ENCODE measurements at places on chromosomes 2 and 18. TPM values are rescaled to one million over a fixed set of nuclear protein-coding genes. Genes with fewer than 3 reads are reported as not detected.

DNA sequence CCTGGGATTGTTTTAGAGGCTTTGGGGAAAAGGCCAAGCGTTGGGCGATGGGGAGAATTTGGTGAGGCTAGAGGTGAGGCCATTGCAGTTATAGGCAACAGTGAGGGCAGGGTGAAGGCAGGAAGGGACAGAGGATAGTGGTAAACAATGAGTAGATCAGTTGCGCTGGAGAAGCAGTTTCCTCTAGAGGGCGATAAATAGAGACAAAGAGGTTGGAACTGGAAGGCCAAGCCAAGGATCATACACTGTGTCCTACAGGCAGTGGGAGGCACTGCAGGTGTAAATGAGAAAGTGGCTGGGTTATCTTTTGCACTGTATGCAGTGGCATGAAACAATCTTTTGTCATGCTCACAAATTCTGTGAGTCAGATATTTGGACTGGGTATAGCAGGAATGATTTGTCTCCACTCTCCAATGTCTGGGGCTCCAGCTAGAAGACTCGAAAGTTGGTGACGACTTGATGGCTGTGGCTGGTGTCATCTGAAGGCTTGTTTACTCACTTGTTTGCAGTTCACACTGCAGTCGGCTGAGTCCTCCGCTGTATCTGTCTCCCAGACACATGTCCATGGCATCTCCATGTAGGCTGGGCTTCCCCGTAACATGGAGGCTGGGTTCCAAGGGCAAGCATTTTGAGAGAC is 82.1 kb downstream of the TNP1 start:
- H3K27ac ChIP-seq: no peak overlapping the region
- H3K4me1 ChIP-seq: peaks cover 18% of the 10 kb centered on the region
- no peak for DNase-seq

NEB gene
- total RNA-seq: 0.48 TPM

ERICH2 gene
- total RNA-seq: 3.2 TPM

RGPD8 gene
- total RNA-seq: 16.8 TPM

DNA sequence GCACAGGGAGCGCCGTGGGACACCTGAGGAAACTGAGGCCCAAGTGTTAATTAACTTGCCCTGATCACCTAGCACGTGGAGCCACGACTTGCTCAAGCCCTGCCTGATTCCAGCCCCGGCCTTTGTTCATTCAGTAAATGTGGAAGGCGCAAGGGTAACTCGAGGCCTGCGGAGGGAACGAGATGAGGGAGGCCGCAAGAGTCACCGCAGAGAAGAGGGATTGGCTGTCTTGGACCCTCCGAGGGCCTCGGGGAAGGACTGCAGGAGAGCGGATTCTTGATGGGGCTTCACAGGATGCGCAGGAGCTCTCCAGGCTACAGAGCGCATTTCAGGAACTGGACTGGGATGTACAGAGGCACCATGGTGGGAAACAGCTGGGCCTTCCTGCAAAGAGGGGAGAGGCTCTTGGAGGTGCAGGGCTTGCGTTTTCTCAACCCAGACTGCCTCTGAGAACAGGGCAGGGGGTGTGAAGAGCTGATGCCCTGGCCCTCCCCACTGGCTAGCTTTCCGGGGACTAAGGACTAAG is 511 bp upstream of the ANKMY1 start:
- DNase-seq: no peak
- H3K4me1 ChIP-seq: peaks cover 25% of the 10 kb centered on the region
- no peak overlapping the region for H3K27ac ChIP-seq
- H3K27me3 ChIP-seq: no peaks in the 10 kb centered on the region
- no peaks in the 10 kb centered on the region for H3K36me3 ChIP-seq
- H3K4me3 ChIP-seq: peak overlapping the region; percentile 39

CNDP1 gene
- 0.15 TPM for total RNA-seq

- no peak for DNase-seq
- H3K4me3 ChIP-seq: no peak overlapping the region
- H3K27ac ChIP-seq: no peak overlapping the region
- H3K27me3 ChIP-seq: no peaks in the 10 kb centered on the region
- H3K36me3 ChIP-seq: no peaks in the 10 kb centered on the region
- peaks cover 11% of the 10 kb centered on the region for H3K4me1 ChIP-seq
Observed at GRCh38 chr18:23614413-23614812, 28.1 kb upstream of the NPC1 start.

- H3K27me3 ChIP-seq: no peaks in the 10 kb centered on the region
- no peak within 1 kb of the TSS for H3K27ac ChIP-seq
- no peak within 1 kb of the TSS for H3K4me3 ChIP-seq
- no peak for DNase-seq
- H3K36me3 ChIP-seq: no peaks in the 10 kb centered on the region
- no peaks in the 10 kb centered on the region for H3K4me1 ChIP-seq
Observed at GRCh38 chr2:108239786-108240185, at the start of gene SULT1C3. Gene SULT1C3, plus strand, starts transcription at chr2:108239968. Its CDS starts 7,227 bp downstream, at chr2:108247195.

DNA sequence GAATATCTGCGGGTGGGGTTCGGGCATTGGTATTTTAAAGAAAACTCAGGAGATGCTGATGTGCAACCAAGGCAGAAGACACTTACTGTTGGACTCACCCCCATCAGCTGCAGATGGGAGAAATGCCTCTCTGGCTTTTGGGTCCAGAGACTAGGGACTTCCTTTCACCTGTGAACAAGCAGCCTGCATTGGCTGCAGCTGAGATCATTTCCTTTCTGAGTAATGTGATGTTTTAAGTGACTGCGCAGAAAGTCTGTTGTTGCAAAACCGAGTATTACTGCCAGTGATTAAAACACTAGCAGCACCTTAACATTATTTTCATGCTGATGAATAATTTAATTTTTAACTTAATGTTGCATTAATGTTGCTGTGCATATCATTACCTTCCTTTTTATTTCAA is 143.0 kb downstream of the TSN start:
- DNase-seq: no peak
- no peaks in the 10 kb centered on the region for H3K27me3 ChIP-seq
- no peak overlapping the region for H3K27ac ChIP-seq
- no peaks in the 10 kb centered on the region for H3K36me3 ChIP-seq
- H3K4me1 ChIP-seq: no peaks in the 10 kb centered on the region

STAT4 gene
- 0.52 TPM for total RNA-seq

DNA sequence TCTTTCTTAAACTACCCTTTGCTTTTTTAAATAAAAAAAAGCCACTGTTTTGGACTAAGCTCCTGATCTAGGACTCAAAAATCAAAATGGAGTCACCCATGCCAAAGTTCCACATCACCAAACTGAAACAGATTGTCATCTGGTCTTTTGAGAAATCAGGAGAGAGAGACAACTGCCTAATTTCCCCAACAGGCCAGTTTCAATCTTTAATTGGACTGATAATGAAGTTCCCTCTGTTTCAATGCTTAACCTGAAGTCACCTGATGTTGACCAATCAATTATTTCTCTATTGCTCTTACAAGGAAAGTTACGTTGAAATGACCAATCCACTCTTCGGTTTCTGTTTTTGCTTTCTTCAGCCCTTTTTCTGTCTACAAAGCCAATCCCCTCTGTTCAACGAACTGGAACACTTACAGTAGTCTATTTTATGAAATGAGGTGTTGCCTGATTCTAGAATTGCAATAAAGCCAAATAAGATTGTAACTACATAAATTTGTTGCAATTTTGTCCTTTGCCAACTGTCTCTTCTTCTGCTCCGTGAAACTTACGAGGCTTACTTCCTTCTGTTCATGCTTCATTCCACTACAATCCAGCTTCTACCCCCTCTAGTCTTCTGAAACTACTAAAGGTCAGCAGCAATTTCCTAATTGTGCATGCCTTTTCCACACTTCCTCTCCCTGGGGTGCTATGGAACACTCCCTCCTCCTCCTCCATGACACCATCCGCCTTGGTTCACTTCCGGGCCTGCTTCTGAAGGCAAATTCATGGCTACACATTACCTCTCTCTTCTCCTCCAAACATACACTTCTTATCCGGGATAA is 95.2 kb upstream of the CD302 start:
- no peaks in the 10 kb centered on the region for H3K36me3 ChIP-seq
- no peak for DNase-seq
- H3K4me3 ChIP-seq: no peak overlapping the region

- H3K27ac ChIP-seq: no peak overlapping the region
- no peaks in the 10 kb centered on the region for H3K27me3 ChIP-seq
- H3K4me3 ChIP-seq: no peak overlapping the region
- no peak for DNase-seq
- H3K4me1 ChIP-seq: peaks cover 1% of the 10 kb centered on the region
Observed at GRCh38 chr2:188456114-188456909, 164.6 kb downstream of the GULP1 start.

DNA sequence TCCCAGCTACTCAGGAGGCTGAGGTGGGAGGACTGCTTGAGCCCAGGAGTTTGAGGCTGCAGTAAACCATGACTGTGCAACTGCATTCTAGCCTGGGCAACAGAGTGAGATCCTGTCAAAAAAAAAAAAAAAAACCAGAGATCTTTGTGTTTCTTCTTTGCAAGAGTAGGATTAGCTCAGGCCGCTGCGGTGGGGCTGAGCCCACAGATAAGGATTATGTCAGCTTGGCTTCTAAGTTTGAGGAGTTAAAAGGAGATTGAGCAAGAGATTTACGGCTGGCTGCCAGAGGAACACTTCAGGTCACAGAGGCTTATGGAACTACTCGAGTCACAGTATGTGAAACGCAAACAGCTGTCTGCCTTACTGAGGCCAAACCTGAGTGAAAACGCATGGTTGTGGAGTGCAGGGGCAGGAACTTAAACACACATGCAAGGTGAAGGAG is 146.7 kb upstream of the L3MBTL4 start:
- no peaks in the 10 kb centered on the region for H3K27me3 ChIP-seq
- H3K36me3 ChIP-seq: no peaks in the 10 kb centered on the region
- peak; percentile 75 for DNase-seq
- peak overlapping the region; percentile 24 for H3K27ac ChIP-seq

DNA sequence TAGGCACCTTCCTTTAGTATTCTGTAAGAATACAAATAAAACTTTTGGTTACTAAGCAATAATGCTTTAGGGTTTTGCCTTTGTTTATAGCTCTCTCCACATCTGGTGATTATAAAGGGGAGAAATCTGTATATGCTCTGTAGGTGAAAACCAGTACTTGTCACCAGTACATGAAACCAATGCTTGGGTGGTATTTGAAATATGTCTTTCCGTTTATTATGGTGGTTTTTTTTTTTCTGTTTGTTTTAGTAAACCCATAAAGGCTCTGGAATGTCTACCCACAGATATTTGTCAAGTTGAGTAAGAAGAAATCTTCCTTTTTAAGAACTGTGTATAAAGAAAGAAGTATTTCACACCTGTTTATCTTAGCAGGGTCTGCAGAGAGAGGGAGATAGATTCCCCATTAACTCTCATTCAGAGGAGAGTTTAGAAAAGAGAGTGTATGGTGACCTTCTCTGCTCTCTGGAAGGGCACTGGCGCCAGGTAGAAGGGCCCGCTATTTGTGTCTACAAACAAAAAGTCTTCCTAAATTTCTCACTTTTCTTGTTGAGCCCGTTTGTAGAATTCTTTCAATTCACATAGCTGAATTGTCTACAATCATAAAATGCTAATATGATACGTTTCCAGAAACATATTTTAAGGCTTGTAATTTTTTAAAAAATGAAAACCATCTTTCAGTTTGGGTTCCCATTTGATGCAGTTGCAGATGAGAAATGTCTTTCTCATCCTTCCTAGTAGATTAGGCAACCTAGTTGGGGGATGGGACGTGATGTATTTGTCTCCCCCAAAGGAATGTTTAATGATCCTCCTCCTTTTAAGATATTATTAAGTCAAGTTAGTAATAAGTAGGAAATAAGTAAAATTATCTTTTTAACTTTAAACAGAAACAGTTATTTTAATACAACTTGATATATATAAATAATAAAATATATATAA is 33.9 kb downstream of the MAP3K20 start:
- H3K4me3 ChIP-seq: no peak overlapping the region
- H3K27me3 ChIP-seq: no peaks in the 10 kb centered on the region
- peaks cover 4% of the 10 kb centered on the region for H3K4me1 ChIP-seq
- no peaks in the 10 kb centered on the region for H3K36me3 ChIP-seq

DNA sequence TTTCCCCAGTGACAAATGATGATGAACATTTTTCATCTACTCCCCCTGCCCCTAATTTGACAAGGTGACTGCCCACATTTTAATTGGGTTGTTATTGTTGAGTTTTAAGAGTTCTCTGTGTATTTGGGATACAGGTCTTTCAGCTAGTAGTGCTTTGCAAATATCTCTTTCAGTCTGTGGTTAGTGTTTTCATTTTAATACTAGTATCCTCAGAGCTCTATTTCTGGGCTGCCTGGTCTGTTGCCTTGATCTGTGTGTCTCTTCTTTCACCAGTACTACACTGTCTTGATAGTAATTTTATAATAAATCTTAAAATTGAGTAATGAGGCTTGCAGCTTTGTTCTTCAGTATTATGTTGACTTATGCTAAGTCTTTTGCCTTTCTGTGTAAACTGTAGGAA is 19.7 kb downstream of the EIF5B start:
- H3K4me3 ChIP-seq: no peak overlapping the region
- H3K4me1 ChIP-seq: no peaks in the 10 kb centered on the region
- no peak for DNase-seq
- no peaks in the 10 kb centered on the region for H3K36me3 ChIP-seq

GRCh38 chr2:152611458-152612231 is 105.6 kb downstream of the PRPF40A start:
- peaks cover 6% of the 10 kb centered on the region for H3K4me1 ChIP-seq
- no peak overlapping the region for H3K4me3 ChIP-seq
- H3K36me3 ChIP-seq: no peaks in the 10 kb centered on the region
- no peak for DNase-seq

GRCh38 chr2:171430516-171431410 is 3.0 kb downstream of the METTL8 start:
- no peaks in the 10 kb centered on the region for H3K36me3 ChIP-seq
- DNase-seq: no peak
- no peaks in the 10 kb centered on the region for H3K4me1 ChIP-seq

DNA sequence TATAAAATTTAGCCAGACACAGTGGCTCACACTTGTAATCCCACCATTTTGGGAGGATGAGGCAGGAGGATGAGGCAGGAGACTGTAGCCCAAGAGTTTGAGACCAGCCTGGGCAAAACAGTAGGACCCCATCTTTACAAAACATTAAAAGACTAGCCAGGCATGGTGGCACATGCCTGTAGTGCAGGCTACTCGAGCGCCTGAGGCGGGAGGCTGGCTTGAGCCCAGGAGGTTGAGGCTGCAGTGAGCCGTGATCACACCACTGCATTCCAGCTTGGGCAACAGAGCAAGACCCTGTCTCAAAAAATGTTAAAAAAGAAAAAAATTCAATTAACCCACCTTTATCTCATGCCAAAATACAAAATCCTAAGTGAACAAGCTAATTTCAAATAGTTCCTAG is 4.0 kb downstream of the REV1 start:
- no peak overlapping the region for H3K4me3 ChIP-seq
- no peaks in the 10 kb centered on the region for H3K27me3 ChIP-seq
- H3K27ac ChIP-seq: no peak overlapping the region
- DNase-seq: no peak
- H3K36me3 ChIP-seq: no peaks in the 10 kb centered on the region

AAK1 gene
- total RNA-seq: 53.6 TPM
